ENCODE measurements at places on chromosomes 6 and 20. TPM values are rescaled to one million over a fixed set of nuclear protein-coding genes. Genes with fewer than 3 reads are reported as not detected.

- DNase-seq = peak; percentile 79
Measured at GRCh38 chr6:5025911-5026819, 22.3 kb upstream of the RPP40 start.

DNA sequence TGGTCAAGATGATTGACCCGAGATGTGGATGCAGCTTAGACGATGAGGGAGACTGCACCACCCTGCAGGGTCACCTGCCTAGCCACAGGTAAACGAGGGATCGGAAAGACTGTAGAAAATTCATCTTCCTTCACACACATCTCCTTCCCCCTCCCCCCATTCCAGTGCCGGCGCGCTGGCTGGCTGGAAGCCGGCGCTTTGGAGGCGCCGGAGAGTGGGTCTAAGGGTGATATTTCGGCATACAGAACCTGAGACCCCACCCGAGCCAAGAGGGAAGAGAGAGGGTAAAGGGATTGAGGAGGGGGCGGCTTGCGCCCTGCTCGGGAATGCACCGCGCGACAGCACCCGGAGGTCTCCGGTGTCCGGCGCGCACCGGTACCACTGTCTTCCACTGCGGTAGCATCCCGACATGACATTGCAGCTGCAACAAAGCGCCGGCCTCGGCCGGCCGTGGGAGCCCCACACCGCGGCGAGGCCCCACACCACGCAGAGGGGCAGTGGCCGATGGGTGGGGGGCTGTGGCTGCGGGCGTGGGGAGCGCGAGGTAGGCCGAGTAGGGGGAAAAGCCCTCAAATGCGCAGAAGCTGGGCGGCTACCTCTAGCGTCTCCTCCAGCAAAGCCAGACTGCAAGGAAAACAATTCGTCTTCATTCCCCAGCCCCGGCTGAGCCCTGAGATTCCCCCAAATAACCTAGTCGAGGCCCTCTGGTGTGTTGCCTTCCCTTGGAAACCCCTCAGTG is 984 bp downstream of the TNFRSF21 start:
- no peak for DNase-seq

- no peak for DNase-seq
Measured at GRCh38 chr6:26006086-26006939, 43.7 kb downstream of the TRIM38 start.

DNA sequence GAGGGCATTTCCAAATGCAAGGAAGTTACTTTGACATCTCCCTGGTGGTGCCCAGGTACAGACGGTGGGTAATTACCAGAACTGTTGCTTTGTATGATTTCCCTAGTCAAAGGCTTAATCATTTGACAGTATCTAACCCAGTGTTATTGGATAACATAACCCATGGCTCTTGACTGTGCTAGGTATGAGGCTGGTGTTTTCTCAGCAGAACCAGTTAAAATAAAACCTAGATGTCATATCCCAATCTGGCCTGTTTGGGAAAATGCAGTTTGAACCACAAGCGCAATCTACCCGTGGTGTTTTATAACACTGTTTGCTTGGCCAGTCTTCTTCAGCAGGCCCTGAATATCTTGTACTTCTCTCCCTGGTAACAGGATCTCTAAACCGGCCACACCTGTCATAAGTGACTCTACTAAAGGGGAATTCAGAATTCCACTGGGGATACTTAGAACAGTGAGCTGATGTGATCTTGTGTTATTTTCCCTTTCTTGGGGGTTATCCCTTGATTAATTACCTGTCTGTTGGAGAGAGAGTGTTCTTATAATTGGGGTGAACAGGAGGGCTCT is 32.8 kb downstream of the PPP1R14C start:
- DNase-seq = no peak

GRCh38 chr6:117907601-117908245 is 659 bp downstream of the SLC35F1 start:
- no peak for DNase-seq

- DNase-seq = peak; percentile 63
Measured at GRCh38 chr6:136593748-136594490, 43.7 kb upstream of the MAP7 start.

- peak; percentile 47 for DNase-seq
Measured at GRCh38 chr6:67131827-67132226, 1424.8 kb upstream of the EYS start.

- no peak for DNase-seq
Measured at GRCh38 chr6:133399426-133399825, 158.3 kb downstream of the EYA4 start.

GRCh38 chr20:51120868-51121267 is 98.0 kb upstream of the KCNG1 start:
- no peak for DNase-seq

GRCh38 chr6:106360989-106361430 is 493 bp downstream of the CRYBG1 start:
- no peak for DNase-seq

DNA sequence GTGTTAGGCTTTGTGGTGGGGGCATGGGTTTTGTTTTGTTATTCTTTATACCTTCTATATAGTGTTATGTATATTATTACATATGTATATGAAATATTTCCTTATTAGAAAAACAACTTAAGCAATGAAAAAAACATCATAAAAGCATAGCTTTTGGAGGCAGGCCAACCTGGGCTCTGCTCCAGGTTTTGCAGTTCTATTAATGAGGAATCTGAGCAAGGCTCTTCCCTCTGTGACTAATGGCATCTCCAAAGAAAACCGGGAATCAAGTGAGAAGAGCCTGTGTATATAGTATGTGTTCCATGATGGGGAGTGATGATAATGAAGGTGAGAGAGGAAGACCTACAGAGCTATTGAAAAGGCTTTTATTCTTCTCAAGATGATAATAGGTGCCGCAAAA is 291.1 kb downstream of the CLIC5 start:
- DNase-seq = no peak

DNA sequence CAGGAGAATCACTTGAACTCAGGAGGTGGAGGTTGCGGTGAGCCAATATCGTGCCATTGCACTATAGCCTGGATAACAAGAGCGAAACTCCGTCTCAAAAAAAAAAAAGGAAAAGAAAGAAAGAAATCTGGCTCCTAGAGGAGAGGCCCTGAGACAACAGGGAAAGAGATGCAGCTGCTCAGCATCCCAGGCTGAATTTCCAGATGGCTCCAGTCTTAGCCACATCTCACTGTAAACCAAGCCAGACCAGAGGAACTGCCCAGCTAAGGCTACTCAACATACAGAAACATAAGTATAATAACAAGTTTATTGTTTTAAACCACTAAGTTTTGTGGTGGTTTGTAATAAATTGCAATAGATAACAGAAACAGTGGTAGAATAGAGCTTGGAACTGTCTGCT is 38.5 kb upstream of the TASP1 start:
- no peak for DNase-seq

- DNase-seq = no peak
Measured at GRCh38 chr20:46773680-46774079, 64.2 kb downstream of the SLC2A10 start.

GRCh38 chr6:133040094-133040802 is 200.9 kb upstream of the EYA4 start:
- DNase-seq = no peak

- no peak for DNase-seq
Measured at GRCh38 chr6:16299861-16300260, 61.5 kb downstream of the GMPR start.

GRCh38 chr20:47875297-47876025 is 90.2 kb upstream of the SULF2 start:
- DNase-seq = no peak

DNA sequence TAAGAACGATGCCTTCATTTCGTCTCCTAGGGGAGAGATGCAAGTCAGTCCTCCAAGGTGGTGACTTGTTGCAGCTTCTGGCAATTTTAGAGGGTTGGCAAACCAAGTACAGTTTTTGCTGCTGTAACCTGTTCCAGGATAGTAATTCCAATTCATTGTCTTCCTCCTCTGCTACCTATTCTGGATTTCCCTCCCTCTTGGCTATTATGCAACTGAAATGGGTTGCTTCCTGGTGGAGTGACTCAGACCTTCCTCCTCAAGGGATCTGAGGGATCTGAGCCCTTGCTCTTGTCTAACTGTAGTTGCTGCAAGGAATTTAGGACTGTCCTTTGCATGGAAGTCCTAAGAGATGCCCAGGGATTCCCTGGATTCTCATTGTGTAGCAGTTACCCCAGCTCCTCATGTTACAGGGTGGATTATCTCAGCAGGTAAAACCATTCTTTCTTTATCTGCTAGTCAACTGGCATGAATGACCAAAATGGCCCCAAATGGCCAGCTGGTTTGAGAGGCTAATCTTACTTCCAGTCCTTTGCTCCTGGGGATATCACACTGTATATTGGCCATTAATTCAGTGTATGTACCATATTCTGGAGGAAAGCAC is 17.6 kb upstream of the ELMO2 start:
- no peak for DNase-seq

GRCh38 chr20:20017844-20018185 is 653 bp downstream of the NAA20 start:
- no peak for DNase-seq

DNA sequence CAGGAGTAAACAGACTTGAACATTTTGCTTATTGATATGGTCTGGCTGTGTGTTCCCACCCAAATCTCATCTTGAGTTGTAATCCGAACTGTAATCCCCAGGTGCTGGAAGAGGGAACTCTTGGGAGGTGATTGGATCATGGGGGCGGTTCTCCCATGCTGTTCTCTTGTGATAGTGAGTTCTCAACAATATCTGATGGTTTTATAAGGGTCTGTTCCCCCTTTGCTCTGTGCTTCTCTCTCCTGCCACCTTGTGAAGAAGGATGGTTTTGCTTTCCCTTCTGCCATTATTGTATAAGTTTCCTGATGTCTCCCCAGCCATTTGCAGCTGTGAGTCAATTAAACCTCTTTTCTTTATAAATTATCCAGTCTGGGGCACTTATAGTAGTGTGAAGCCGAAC is 40.0 kb downstream of the MYLIP start:
- no peak for DNase-seq

DNA sequence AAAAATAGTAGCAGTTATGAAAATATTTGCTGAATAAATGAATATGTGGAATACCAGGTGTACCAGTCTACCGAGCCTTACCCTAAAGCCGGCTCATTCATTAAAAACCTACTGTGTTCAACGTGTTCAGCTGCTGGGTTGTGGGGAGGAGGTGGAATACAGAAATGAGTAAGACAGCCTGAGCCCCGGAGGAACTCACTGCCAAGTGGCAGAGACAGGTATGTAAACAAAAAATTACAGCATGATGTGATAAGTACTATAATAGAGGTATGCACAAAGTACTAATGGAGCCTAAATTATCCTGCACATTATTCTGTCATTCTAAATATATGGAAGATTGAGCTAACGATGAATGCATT is 6.8 kb upstream of the ADTRP start:
- DNase-seq = no peak

GRCh38 chr6:45436544-45437438 is 59.1 kb upstream of the SUPT3H start:
- no peak for DNase-seq

- DNase-seq = no peak
Measured at GRCh38 chr6:136784271-136784664, 8.0 kb downstream of the MAP3K5 start.

GRCh38 chr6:163329991-163330390 is 84.5 kb upstream of the QKI start:
- no peak for DNase-seq

DNA sequence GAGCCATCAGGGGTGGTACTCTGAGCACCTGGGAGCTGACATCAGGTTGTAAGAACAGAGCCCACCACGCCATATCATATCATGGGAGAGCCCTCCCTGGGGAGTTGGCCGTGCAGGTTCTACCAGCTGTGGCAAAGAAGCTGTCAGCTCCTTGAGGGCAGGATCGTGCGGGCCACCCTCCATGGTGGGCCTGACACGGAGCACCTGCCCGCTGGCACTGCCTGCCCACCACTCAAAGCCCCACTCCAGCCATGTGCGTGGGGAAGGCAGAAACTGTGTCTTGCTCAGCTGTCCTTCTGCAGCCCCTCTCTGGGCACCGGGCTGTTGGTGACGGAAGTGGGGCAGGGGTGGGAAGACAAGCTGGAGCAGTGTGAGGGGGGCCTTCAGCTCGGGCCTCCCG is 14.3 kb downstream of the PRPH2 start:
- DNase-seq = no peak

GRCh38 chr6:157184202-157185015 is 138.9 kb downstream of the TMEM242 start:
- peak; percentile 74 for DNase-seq

GRCh38 chr6:119323931-119324330 is 25.6 kb downstream of the MAN1A1 start:
- no peak for DNase-seq

DNA sequence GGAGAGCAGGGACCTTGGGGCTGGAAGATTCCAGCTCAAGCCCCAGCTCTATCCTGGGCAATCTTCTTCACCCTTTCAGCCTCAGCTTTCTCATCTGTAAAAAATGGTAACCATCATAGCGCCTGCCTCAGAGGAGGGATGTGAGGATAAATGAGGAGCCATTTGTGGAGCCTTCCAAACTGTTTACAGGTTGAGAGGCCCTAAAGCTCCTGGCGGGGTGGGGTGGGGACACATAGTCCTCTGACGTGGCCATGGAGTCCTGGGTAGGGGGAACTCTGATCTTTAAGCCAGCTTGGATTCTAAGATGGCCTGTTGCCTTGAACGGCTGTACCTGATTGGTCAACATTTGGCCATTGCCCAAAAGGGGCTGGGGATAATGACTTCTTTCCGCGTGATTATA is 111.1 kb downstream of the TOX2 start:
- DNase-seq = no peak

DNA sequence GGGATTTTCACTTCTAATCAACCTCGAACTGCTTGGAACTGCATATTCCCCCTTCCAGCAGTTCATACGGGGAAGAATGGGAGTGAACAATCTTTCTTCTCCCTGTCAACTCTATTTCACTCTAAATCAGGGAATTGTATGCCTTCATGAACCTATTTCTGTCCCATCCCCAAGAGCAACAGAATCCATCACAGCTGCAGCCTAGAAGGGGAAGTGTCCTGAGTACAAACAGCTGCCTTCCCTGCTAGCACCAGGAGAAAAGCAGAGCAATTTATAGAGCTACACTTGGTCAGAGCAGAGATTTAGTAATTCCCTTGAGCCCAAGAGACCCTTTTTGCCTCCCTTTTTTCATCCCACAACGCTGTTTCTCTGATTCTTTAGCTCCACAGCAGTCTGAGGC is 208.4 kb downstream of the ADGRG6 start:
- DNase-seq = no peak

GRCh38 chr6:69217343-69217742 is 579.5 kb downstream of the LMBRD1 start:
- DNase-seq = no peak

- no peak for DNase-seq
Measured at GRCh38 chr6:4870821-4871494, 94.8 kb downstream of the CDYL start.

The ANKRD66 gene
- not detected for total RNA-seq

The SASH1 gene
- 97.2 TPM for total RNA-seq

The MAP3K4 gene
- total RNA-seq = 89.8 TPM

The SYCP2L gene
- 0.26 TPM for total RNA-seq

The NOTCH4 gene
- total RNA-seq = 19.4 TPM

The ADAM33 gene
- 56.9 TPM for total RNA-seq

The BIRC7 gene
- total RNA-seq = 0.60 TPM

The SSTR4 gene
- total RNA-seq = not detected

The MMP24 gene
- 0.55 TPM for total RNA-seq

The GPSM3 gene
- total RNA-seq = 33.9 TPM

The EPPIN gene
- not detected for total RNA-seq

The REM1 gene
- total RNA-seq = 8.6 TPM

The SLC44A4 gene
- 79.8 TPM for total RNA-seq

The ZSCAN26 gene
- total RNA-seq = 16.9 TPM
